ENCODE measurements at places on chromosomes 5 and 9.

DNA sequence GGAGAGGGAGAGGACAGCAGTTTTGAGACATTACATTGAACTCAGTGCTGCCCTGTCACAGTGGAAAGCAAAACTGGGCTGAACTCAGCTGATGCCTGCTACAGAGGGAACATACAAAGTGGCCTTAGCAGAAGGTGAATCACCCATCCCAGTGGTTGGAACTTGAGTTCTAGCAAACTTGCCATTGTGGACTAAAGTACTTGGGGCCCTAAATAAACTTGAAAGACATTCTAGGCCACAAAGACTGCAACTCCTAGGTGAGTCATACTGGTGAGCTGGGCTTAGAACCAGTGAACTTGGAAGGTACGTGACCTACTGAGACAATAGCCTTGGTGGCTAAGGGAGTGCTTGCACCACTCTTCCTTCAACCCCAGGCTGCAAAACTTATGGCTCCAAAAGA is 155.7 kb upstream of the RIOK2 start:
- no peak for DNase-seq

DNA sequence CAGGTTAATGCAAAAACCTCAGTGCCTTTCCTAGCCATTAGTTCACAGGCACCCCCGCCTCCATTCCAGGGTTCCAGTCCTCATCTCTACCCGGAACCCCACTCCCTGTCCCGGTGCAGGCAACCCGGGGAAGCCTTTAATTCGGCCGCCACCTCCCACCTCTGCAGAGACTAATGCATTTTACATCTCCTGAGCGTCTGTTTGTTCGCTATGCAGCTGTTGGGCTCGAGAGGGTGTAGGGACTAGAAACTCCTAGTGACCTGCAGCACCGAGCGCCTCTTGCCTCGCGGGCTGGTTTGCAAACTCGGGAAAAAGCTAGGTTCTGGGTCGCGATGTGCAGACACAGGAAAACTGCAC is 3.6 kb downstream of the GDNF start:
- DNase-seq = no peak

DNA sequence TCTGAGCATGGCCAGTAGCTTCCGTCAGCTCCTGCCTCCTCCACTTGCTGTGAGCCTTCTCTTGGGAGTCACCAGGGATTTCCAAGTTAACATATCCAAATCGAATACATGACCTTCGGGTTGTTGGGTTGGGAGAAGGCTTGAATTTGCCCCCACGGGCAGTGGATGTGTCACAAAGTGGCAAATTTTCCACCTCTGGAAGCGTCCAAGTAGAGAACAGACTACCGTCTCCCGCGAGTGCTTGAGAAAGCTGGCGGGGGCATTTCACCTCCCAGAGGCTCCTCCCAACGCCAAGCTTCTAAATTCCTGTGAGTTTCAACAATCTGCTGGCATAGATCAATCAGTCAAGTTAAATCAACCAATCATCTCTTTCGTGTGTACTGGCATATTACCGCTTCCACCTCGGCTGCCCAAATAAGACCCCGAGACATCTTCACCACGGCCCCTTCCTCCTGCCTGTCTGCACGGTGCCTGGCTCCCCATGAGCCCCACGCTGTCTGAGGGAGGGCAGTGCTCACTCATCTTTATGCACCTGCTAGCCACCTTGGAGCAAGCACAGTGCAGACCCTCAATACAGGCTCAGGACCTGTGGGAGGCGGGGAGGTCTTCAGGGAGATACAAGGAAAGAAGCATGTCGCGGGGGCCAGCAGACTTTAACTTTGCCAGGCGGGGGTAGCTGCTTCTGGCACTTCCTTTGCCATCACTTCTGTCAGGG is 79.1 kb downstream of the MRPL36 start:
- DNase-seq = no peak

- DNase-seq = no peak
Measured at GRCh38 chr5:53956196-53956595, 354.2 kb downstream of the ARL15 start.

GRCh38 chr5:17737092-17737491 is 102.8 kb downstream of the TAF11L14 start:
- DNase-seq = no peak

DNA sequence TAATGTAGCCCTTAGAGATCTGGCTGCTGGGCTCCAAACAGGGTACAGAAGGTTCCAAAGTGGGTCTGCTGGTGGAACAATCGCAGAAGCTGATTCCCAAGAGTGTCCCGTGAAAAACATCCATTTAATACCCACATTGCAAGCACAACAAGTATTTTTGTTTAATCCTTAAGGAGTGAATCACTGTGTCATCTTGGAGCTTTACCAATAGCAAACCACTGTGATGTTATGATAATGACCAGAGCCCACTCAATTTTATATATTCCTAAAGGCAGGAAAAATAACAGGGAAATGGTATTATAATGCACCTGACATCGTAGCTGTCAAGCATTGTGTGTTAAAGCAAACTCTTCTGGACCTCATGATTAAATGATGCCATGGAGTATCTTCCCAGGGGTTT is 291.9 kb downstream of the FBXL7 start:
- no peak for DNase-seq

- no peak for DNase-seq
Measured at GRCh38 chr5:133806847-133807246, 161.6 kb downstream of the C5orf15 start.

GRCh38 chr9:23638011-23638410 is 188.0 kb downstream of the ELAVL2 start:
- DNase-seq = no peak

DNA sequence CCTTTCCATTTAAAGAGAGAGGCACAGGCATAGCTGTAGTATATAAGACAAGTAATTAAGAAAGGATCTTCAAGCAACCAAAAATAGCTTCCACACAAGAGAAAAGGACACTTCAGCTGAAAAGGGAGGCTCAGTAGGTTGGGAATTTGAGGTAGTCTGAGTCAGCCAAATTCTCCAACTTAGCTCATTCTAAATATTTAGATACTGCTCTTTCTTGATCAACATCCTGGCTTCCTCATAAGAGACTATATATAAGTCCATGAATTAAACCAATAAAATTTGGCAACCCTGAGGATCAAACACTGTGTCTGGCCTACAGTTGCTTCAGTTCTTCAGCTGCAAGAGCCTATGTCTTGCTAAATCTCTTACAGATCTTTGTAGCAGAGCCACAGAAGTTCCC is 17.8 kb downstream of the HINT1 start:
- DNase-seq = no peak

DNA sequence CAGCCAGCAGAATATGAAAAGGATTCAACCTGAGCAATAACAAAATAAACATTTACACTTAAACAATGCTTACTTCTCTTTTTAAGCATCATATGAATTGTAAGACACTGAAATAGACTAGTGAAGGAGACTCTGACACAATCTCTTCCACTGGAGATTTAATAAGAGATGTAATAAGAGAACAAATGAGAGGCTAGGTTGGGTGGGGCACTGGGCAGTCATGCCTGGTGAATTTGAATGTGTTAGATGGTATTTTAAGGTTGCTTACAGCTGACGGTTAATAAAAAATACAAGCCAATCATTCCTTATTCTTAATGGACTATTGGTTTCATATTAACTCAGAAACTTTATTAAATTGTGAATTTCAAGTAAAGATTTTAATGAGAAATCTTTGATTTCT is 105.9 kb upstream of the TARS1 start:
- no peak for DNase-seq

DNA sequence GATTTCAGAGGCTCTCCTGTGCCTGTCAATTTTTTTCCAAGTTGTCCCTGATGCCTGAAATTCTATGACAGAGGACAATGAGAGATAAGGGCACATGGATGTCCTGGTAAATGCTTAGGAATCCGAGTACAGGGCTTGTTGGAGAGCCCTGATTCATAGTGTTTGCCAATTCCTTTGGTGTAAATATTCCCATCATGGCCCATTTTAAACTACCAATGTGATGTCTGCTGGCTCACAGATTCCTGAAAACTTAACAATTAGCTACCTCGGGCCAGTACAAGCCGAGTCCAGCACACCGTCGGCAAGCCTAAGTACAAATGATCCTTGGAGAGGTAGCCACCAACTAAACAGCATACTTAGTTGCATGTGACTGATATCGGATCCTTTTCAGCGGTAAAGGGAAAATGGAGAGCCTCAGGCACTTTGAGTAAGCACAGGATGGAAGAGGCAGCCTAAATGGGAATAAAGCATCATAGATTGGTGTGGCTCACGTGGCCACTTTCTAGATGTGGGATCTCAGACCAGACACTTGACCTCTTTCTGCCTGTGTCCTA is 3.6 kb downstream of the ITK start:
- no peak for DNase-seq

DNA sequence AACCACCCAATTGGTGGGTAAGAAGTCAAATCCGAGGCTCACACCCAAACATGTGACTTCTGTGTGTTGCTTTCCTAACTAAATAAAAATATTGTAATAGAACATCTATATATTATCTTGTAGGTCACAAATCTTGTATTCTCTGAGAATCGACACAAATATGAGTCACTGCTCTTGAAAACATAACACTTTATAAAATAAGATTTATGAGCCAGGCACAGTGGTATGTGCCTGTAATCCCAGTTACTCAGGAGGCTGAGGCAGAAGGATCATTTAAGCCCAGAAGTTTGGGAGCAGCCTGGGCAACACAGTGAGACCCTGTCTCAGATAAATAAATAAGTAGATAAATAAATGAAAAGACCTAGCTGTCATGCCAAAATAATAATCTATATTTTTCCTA is 624.1 kb downstream of the ANXA1 start:
- DNase-seq = no peak

GRCh38 chr9:98538626-98539031 is 170.1 kb downstream of the GABBR2 start:
- no peak for DNase-seq

- no peak for DNase-seq
Measured at GRCh38 chr5:176723440-176723839, 76.2 kb downstream of the TSPAN17 start.

GRCh38 chr5:133328800-133329199 is 277.0 kb downstream of the HSPA4 start:
- no peak for DNase-seq

- DNase-seq = no peak
Measured at GRCh38 chr9:117697046-117697445, 7.2 kb upstream of the TLR4 start.

DNA sequence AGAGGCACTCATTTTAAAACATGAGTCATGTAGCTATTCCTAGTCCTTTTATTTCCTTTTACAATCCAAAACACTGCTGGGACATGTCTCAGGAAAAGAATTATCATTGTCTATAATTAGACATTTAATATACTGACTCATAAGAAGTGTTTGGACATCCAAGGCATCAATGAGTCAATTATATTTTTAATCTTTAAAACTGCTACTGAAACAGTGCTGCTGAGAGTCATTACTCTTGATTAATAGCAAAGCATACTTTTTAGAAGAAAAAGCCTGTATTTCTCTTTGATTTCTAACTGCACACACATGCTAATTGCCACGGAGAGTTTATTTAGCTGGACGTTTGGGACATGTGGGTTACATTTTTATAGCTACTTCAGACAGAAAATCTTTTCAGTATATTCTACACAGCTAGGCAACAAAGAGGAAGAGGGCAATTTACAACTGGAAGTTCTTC is 1249.0 kb upstream of the CDH18 start:
- DNase-seq = no peak

GRCh38 chr9:130143958-130144366 is 28.2 kb upstream of the NCS1 start:
- no peak for DNase-seq

GRCh38 chr9:135887021-135887507 is 20.3 kb downstream of the CAMSAP1 start:
- no peak for DNase-seq

DNA sequence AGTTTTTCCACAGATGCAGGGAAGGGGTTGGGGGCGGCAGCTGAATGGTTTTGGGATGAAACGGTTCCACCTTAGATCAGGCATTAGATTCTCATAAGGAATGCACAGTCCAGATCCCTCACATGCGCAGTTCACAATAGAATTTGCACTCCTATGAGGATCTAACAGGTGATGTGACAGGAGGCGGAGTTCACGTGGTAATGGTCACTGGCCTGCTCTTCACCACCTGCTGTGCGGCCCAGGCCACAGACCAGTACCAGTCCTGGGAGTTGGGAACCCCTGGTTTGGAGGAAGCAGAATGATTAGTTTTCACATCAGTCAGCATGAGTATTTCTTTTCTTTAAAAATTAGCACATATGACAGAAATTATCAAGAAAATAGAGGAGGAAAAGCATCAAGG is 26.3 kb downstream of the ANP32B start:
- no peak for DNase-seq

GRCh38 chr9:88503081-88503844 is 31.7 kb upstream of the NXNL2 start:
- DNase-seq = no peak

DNA sequence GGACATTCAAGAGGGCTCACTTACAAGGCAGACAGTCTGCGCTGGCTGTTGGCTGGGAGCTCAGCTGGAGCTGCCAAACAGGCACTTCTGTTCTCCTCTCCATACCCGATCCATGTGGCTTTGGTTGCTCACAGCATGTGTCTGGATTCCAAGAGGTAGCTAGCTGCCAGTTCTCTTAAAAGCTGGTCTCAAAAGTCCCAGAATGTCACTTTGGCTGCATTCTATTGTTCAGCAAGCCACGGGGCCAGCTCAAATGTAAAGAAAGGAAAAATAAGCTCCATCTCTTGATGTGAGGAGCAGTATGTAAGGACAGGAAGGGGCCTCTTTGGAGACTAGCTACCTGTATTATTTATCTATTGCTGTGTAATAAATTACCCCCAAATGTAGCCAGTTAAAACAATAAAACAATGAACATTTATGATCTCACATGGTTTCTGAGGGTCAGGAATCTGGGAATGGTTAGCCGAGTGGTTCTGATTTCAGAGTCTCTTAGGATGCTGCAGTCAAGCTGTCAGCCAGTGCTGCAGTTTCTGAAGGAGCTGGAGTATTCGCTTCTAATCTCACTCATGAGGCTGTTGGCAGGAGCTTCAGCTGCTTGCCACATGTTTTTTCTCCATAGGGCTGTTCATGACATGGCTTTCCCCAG is 112.7 kb upstream of the CLINT1 start:
- DNase-seq = no peak

- no peak for DNase-seq
Measured at GRCh38 chr9:135700525-135700924, 1.2 kb upstream of the SOHLH1 start.

DNA sequence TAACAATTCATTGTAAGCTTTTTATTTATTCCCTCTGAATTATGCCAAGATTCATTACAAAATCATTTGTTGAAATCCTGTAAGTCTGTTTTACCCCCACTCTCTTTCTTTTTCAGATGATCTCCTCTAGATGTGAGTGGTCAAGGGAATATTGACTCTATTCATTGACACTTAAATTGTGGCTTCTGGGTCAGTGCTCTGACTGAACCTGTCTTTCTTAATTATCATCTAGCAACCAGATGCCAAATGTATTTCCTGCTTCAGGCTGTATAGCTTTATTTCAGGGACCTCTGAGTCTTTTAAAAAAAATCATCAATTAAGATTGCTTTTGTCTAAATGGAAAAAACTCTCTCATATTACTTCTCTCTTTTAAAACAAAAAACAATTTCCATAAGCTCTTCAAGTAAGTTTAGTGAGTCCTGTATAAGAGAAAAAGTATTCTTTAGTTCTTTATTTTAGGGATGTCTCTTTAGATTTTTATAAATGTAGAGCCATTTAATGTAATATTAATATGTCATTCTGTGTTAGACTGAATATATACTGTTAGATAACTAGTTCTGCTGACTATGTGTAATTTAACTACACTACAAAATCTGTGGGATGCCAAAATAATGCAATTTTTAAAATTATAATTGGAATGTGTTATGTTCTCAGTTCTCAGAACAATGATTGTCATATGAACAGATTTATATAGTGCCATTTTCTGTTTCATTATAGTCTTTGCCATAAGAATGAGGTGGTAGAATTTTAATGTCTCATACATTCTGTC is 645.8 kb upstream of the EDIL3 start:
- no peak for DNase-seq

Measured in stimulated activated CD8-positive, alpha-beta memory T cell treated with anti-CD3 and anti-CD28 coated beads, Interleukin-4, amount 100 ng/mL, for 1 hour (primary cell).